Neural progenitor cell (in vitro differentiated cells): ENCODE measurements at places on chromosomes 4 and X. TPM values are rescaled to one million over a fixed set of nuclear protein-coding genes. Genes with fewer than 3 reads are reported as not detected.

JADE3 gene
- total RNA-seq: 22.0 and 28.1 TPM in 2 replicates

- DNase-seq: no peak
These were observed 105.5 kb downstream of the PACRGL start for GRCh38 chr4:20805716-20806115.

STAP1 gene
- not detected in 2 replicates for total RNA-seq

GRCh38 chrX:11117745-11118144, 6.6 kb downstream of the HCCS start:
- no peak for DNase-seq

- no peak for DNase-seq
These were observed 39.6 kb downstream of the HTRA3 start for GRCh38 chr4:8308856-8309771.

- DNase-seq: no peak
These were observed 1.6 kb downstream of the TSC22D3 start for GRCh38 chrX:107773906-107774435.

SRPX2 gene
- 0.11 TPM in 1 of 2 replicates, not detected in the other for total RNA-seq

- DNase-seq: no peak
These were observed 244.0 kb upstream of the SMIM31 start for GRCh38 chr4:164509951-164510350.
